Heart right ventricle (tissue), 16 donors: ENCODE measurements at places on chromosomes 7 and 10. TPM values are rescaled to one million over a fixed set of nuclear protein-coding genes. Genes with fewer than 3 reads are reported as not detected.

The TRIM73 gene
- total RNA-seq, result 1.6 TPM

The LRGUK gene
- 0.15 TPM for total RNA-seq

The LEP gene
- 0.23 TPM for total RNA-seq

The SUN3 gene
- total RNA-seq, result not detected

DNA sequence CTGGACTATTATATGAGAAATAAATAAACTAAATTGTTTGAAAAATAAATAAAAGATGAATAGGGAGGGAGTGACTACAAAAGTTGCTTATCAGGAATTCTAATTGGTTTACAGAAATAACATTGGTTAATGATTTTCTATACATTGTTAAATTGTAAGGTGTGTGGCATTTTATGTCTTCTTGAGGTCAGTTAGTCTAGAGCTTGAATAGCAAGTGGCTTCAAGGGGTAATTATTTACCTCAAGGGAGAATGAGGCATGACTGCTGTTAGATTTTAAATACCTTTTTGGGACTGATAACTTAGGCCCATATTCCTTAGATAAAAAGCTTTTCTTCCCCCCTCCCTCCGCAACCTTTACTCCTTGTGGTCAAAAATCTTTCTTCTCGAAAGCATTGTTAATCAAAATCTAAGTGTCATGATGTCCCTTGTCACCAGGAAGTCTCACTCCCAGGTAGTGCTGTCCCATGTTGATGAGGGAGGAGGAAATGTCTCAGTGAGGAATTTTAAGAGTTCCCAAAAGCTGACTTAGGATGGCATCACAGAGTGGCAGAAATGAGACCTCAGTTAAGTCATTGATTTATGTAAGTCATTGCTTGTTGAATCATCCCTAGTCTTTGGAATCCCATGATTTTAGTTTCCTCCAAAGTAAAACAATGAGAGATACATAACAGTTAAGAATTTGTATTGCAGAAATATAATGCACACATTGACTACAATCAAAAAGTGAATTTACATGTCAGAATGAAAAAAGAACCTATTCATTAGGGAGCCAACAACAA, 71.5 kb downstream of the MAPK8 start:
- no peak overlapping the region for H3K27ac ChIP-seq
- H3K4me3 ChIP-seq, result no peak overlapping the region
- H3K4me1 ChIP-seq, result peaks cover 13% of the 10 kb centered on the region
- H3K27me3 ChIP-seq, result no peaks in the 10 kb centered on the region
- H3K36me3 ChIP-seq, result no peaks in the 10 kb centered on the region

DNA sequence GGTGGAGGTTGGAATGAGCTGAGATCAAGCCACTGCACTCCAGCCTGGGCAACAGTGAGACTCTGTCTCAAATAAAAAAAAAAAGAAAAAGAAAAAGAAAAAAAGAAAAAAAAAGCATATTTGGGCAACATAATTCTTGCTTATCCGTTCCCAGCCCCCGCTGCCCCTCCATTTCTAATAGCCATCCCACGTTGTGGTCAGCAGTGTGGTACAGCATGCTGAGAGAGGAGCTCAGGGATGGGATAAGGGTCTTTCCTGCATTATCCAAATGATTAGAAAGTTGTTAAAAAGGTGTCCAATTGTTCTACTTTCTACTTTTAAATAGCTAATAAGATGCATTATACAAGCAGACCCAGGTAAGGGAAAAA, 104.9 kb upstream of the ZNF92 start:
- peak overlapping the region; percentile 43 for H3K4me3 ChIP-seq
- H3K36me3 ChIP-seq, result no peaks in the 10 kb centered on the region
- H3K27ac ChIP-seq, result no peak overlapping the region

DNA sequence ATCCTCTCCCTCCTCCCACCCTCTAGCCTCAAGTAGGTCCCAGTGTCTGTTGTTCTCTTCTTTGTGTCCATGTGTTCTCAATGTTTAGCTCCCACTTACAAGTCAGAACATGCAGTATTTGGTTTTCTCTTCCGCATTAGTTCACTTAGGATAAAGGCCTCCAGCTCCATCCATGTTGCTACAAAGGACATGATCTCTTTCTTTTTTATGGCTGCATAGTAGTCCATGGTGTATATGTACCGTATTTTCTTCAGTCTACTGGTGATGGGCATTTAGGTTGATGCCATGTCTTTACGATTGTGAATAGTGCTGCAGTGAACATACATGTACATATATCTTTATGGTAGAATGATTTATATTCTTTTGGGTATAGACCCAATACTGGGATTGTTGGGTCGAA, 1.6 kb upstream of the GOT1 start:
- peak overlapping the region; percentile 90 for H3K27ac ChIP-seq
- H3K27me3 ChIP-seq, result no peaks in the 10 kb centered on the region
- DNase-seq, result no peak
- no peaks in the 10 kb centered on the region for H3K36me3 ChIP-seq
- H3K4me3 ChIP-seq, result peak overlapping the region; percentile 78
- H3K4me1 ChIP-seq, result peaks cover 78% of the 10 kb centered on the region

GRCh38 chr10:71719042-71719441, 536 bp downstream of the C10orf105 start:
- H3K36me3 ChIP-seq, result no peaks in the 10 kb centered on the region
- H3K27ac ChIP-seq, result no peak overlapping the region
- peak; percentile 58 for DNase-seq
- H3K4me1 ChIP-seq, result peaks cover 54% of the 10 kb centered on the region
- no peak overlapping the region for H3K4me3 ChIP-seq

DNA sequence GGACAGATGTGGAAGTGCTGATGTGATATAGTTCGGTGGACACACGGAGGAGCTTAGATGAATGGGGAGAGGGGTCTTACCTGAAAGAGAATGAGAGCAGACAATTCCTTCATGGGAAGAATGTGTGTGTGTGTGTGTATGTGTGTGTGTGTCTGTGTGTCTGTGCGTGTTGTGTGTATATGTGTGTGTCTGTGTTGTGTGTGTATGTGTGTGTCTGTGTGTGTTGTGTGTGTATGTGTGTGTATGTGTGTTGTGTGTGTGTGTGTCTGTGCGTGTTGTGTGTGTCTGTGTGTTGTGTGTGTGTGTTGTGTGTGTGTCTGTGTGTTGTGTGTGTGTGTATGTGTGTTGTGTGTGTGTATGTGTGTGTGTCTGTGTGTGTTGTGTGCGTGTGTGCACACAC, 104.2 kb downstream of the FAM204A start:
- no peak for DNase-seq
- H3K4me3 ChIP-seq, result no peak overlapping the region
- H3K27ac ChIP-seq, result no peak overlapping the region
- H3K36me3 ChIP-seq, result no peaks in the 10 kb centered on the region
- peaks cover 38% of the 10 kb centered on the region for H3K27me3 ChIP-seq

GRCh38 chr10:84308481-84309304, 19.7 kb upstream of the CCSER2 start:
- H3K36me3 ChIP-seq, result no peaks in the 10 kb centered on the region
- DNase-seq, result peak; percentile 60
- H3K4me1 ChIP-seq, result peaks cover 14% of the 10 kb centered on the region
- no peak overlapping the region for H3K4me3 ChIP-seq
- peak overlapping the region; percentile 56 for H3K27ac ChIP-seq

- no peaks in the 10 kb centered on the region for H3K36me3 ChIP-seq
- no peaks in the 10 kb centered on the region for H3K27me3 ChIP-seq
- no peak overlapping the region for H3K4me3 ChIP-seq
- no peak for DNase-seq
These were observed 381.9 kb downstream of the ZWINT start for GRCh38 chr10:55979203-55979602.

DNA sequence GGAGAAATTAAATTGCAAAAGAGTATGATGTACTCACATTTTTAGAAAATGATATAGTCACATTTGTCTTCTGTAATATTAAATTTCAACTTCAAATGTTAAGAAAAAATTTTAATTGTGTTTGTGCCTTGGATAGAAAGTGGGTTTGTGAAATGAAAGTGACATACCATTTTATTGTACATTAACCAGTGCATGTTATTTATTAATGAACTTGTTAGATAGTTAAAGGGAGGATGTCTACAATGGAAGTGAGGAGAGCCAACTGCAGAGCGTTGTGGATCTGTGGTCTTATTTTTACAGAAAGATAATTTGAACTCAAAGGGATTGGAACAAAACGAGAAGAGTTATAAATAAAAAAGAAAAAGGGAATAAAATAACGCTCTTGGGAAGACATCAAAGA, 291.7 kb downstream of the ARL4A start:
- DNase-seq, result no peak
- H3K36me3 ChIP-seq, result no peaks in the 10 kb centered on the region
- H3K27ac ChIP-seq, result no peak overlapping the region
- no peak overlapping the region for H3K4me3 ChIP-seq
- no peaks in the 10 kb centered on the region for H3K27me3 ChIP-seq

- H3K36me3 ChIP-seq, result no peaks in the 10 kb centered on the region
- DNase-seq, result no peak
- no peaks in the 10 kb centered on the region for H3K27me3 ChIP-seq
- no peak overlapping the region for H3K27ac ChIP-seq
- H3K4me3 ChIP-seq, result no peak overlapping the region
These were observed 558.2 kb upstream of the PFKP start for GRCh38 chr10:2509081-2509531.
